ENCODE measurements at places on chromosomes 4 and X. TPM values are rescaled to one million over a fixed set of nuclear protein-coding genes. Genes with fewer than 3 reads are reported as not detected.

DNA sequence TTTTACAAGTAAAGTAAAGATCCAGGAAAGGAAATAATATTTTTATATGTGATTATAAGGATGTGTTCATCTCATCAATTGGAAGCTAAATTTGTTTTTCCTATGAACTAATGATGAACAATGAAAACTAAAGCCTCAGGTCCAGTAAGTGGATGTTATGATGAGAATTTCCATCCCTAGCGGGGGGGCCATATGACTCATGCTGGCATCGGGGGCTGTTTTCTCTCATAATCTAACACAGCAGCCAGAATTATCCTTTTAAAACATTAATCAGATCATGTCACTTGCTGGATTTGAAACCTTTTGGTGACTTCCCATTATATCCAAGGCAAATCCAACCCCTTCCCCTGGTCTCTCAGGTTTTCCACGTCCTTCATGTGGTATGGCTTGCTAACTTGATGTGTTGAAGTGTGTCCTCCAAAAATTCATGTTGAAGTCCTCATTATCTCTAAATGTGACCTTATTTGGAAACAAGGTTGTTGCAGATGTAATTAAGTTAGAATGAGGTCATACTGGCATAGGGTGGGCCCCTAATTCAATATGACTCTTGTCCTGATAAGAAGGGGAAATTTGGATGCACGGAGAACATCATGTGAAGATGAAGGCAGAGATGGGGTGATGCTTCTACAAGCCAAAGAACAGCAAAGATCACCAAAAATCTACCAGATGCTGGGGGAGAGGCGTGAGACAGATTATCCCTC, 96.8 kb downstream of the AKAP4 start:
- no peaks in the 10 kb centered on the region for H3K4me1 ChIP-seq
- H3K4me3 ChIP-seq: no peak overlapping the region
- no peaks in the 10 kb centered on the region for H3K36me3 ChIP-seq
- no peaks in the 10 kb centered on the region for H3K27me3 ChIP-seq
- no peak for DNase-seq

- H3K27me3 ChIP-seq: no peaks in the 10 kb centered on the region
- H3K27ac ChIP-seq: peak overlapping the region; percentile 96
- peaks cover 31% of the 10 kb centered on the region for H3K4me1 ChIP-seq
- H3K4me3 ChIP-seq: peak overlapping the region; percentile 98
- no peaks in the 10 kb centered on the region for H3K36me3 ChIP-seq
Observed at GRCh38 chr4:145939441-145939750, 773 bp upstream of the ZNF827 start.

- no peak overlapping the region for H3K27ac ChIP-seq
- H3K4me3 ChIP-seq: no peak overlapping the region
- no peaks in the 10 kb centered on the region for H3K36me3 ChIP-seq
- DNase-seq: no peak
- peaks cover 2% of the 10 kb centered on the region for H3K4me1 ChIP-seq
Observed at GRCh38 chr4:54318904-54319303, 89.8 kb downstream of the PDGFRA start.

- H3K27ac ChIP-seq: no peak overlapping the region
- H3K36me3 ChIP-seq: peaks cover 3% of the 10 kb centered on the region
- no peak overlapping the region for H3K4me3 ChIP-seq
Observed at GRCh38 chrX:22147214-22147613, 115.1 kb downstream of the PHEX start.

DNA sequence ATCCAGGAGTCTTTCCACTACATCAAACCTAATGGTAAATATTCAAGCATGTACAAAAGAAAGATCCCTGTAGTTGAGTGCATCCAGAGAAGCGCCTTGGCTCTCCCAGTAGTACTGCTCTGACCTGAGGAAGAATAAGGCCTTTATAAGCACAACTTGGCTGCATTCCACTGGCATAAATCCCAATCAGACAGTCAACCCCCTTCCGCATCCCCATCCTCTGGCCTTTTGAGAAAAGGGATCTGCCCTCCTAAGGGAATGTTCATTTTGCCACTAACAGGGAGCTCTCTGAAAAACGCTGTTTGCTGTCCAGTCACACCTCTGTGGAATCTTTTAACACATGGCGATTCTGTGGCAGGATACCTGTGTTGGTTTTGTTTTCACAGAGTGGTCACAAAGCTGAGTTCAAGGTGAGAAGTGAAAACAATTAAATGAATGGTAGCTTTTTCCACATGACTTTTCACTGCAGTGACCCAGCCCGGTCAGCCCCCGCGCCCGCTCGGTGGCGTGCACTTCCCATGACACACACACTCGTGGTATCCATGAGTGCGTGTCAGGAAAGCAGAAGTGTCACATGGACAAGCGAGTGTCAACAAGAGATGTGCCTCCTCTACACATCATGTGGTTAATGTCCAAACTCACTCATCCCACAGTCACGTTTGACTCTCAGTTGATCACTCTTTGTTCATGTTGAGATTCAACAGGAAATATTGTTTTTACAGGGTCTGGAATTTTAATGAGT, 112.2 kb upstream of the ENPP6 start:
- H3K36me3 ChIP-seq: no peaks in the 10 kb centered on the region
- peaks cover 6% of the 10 kb centered on the region for H3K27me3 ChIP-seq
- no peaks in the 10 kb centered on the region for H3K4me1 ChIP-seq
- H3K4me3 ChIP-seq: no peak overlapping the region
- H3K27ac ChIP-seq: no peak overlapping the region

GRCh38 chrX:31038575-31039326, 33.1 kb downstream of the FTHL17 start:
- no peaks in the 10 kb centered on the region for H3K36me3 ChIP-seq
- peaks cover 4% of the 10 kb centered on the region for H3K4me1 ChIP-seq
- H3K27ac ChIP-seq: peak overlapping the region; percentile 35
- DNase-seq: no peak
- peaks cover 4% of the 10 kb centered on the region for H3K27me3 ChIP-seq

PLS3 gene
- total RNA-seq: 530 TPM

VCX3A gene
- total RNA-seq: 0.63 TPM

Measured in osteocyte (in vitro differentiated cells).